ENCODE measurements at places on chromosomes 7 and 10. TPM values are rescaled to one million over a fixed set of nuclear protein-coding genes. Genes with fewer than 3 reads are reported as not detected.

DNA sequence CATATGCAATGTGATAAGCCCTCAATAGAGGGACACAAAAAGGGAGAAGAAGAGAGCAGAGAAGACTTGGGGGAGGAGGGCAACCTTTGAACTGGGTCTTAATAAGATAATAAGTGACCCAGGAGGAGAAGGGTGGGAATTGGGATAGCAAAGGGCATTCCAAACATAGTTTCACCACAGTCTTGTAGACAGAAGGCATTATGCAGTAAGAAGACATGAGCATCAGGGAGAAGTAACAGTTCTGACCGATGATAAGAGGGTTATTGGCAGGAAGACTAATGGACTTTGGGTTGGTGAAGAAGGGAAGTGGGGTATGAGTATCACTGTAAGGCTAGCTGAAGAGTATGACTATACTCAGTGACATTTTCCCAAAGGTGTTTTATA lies 63.6 kb downstream of the TES start:
- no peak for DNase-seq

DNA sequence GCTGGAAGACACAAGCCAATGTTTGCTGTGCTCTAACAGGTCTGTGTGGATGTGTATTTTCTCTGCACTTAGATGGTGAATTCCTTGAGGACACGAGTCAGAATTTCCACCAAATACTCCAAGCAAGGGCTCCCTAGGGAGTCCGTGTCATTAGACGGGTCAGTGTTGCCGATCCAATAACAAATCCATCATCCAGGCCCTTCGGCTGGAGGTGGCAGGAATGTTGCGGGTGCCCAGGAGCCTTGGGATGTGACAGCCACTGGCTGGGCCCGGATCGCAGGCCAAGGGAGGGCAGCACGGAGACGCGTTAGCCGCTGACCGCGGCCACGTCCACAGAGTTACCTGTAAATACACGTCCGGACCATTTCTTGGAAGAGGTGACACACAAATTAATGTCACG lies 186.8 kb downstream of the WDR37 start:
- peak; percentile 74 for DNase-seq

The HOXA13 gene
- polyA plus RNA-seq, result not detected

The STEAP1B gene
- polyA plus RNA-seq, result not detected
